Activated T-cell treated with anti-CD3 and anti-CD28 coated beads, Interleukin-2, amount 50 U/mL, for 72 hours (primary cell): ENCODE measurements at places on chromosomes 16 and 17. TPM values are rescaled to one million over a fixed set of nuclear protein-coding genes. Genes with fewer than 3 reads are reported as not detected.
A peak's percentile ranks its signal among the peaks of the same experiment; 100 is the strongest.

TM4SF5 gene
- total RNA-seq, result not detected

TMEM238L gene
- not detected for total RNA-seq

HEATR9 gene
- total RNA-seq, result 1.8 TPM

DNA sequence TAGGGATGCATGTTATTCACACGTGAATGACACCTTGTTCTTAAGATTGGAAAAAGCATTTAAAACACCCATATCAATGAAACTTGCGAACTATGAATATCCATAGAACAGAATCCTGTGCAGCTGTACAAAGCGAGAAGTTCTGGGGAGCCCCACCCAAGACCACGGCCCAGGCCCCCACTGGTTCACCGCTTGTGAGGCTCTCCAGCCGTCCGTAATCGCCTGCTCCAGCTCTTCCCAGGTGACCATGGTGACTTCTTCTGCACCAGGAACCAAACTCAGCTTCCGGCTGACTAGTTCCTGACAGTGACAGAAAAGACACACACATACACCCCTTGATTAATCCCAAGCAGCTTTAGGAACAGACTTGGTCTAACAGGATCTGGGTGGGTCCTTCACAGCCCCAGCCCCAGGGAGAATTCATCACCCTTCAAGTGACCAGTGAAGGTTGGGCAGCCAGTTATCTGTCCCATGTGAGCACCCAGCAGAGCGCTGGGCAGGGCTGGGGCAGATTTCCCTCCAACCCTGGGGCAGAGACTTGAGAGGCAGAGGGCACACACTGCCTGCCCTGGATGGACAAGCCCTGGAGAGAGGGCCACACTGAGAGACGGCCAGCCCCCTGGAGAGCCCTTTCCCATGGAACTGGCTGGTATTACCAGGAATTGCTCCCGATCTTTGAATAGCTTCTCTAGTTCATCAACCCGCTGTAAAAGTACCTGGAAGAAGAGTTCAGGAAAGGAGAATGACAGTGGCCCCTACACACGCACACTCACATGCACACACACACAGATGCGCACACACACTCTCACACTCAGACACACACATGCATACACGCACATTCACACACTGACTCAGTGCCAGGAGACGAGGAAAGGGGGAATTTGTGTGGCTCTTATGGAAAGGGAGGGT is 3.6 kb downstream of the QRICH2 start:
- DNase-seq, result no peak

ARL5C gene
- 0.16 TPM for total RNA-seq

TBX21 gene
- total RNA-seq, result 27.9 TPM

DNA sequence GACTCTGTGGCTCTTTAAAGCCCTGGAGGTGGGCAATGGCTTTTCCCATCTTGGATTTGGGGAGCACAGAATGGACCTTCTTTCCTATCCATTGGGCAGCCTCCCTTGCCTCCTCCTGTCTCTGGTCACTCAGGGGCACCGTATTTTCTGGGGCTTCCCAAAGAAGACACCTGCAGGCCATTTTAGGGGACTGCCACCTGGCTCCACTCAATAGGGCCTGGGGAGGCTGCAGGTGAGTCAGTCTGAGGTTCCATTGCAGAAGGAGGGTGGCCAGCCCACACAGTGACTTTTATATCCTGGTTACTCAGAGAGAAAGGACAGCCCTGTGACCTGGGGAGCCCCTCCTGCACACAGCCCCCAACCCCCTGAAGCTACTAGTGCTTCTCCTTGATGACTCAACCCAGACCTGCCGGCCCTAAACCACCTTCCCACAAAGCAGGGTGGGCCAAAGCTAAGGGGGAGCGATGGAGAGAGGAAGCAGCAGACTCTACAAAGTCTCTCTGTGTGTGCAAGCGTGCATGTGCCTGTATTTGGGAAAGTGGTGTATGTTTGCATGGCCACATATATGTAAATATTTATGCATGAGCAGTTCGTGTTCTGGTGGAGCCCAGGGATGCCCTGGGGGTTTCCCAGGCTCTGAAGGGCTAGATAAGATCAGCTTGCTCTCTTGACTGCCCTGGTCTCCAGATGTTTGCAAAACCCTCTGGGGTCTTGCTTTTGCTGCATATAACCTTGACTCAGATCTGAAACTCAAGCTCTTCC is 5.0 kb downstream of the CX3CL1 start:
- peak; percentile 85 for DNase-seq

DNA sequence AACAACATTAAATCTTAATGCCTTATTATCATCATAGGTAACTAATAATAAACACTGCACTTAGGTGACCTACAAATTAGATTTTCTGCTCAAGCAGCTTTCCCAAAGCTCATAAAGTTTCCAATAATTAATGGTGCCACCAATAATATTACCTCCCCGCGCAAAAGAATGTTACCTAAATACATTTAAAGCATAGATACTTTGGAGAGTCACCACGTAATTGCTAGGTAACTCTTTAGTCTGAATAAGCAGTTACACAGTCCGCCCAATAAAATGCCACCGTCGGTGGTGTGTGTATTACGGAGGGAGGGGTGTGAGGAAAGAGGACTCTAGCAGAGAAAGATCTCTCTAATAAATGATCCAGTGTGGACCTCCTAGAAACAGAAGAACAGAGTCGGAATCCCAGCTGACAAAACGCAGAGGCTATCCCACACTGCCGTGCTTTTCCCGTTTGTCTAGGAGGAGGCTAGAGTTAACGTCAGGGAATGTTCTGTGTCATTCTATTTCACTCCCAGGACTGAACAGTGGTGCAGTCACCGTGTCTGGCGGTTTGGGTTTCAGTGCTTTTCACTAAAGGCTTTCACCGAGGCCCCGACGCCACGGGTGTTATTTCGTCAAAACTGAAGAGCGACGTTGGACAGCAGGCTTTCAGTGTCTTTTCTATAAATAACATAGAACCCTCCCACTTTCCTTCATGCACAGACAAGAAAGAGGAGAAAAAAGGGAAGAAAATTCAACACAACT is 630 bp downstream of the RNFT1 start:
- peak; percentile 56 for DNase-seq

DNA sequence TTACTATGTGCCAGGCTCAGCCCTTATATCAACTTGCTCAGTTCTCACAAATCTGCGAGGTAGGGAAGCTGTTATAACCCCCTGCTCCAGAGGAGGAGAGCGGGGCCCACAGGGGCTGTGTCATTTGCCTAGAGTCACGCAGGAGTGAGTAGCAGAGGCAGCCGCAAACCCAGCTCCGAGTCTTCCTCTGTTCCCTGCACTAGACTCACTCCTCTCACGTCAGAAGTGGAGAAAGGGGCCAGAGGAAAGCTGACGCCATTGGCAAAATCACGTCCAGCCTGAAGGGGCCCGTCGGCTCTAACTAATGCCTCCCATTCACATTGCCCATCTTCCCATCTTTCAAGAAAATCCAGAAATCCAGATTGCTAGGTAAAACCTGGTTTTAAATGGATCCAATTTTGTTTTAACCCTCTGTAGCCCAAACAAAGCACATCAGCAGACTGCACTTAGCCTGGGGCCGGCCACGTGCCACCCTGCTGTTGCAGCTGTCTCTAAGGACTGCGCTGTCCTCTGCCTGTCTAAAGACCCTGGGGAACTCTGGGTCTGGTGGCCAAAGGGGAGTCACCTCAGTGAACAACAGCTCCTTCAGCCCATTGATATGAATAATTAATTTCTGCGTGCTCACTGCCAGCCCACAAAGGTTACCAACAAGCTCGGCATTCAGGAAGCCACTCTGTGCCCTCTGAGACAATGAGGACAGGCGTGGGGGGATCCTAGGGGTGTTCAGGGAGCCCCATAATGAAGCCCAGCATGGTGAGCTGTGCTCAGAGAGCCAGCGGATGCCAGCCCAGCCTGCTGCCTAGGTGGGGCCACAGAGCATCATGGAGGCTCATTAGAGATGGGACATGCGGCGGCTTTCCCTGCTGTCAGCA is 36.7 kb upstream of the ABR start:
- no peak for DNase-seq

GRCh38 chr17:51078009-51078592 is 42.6 kb downstream of the SPAG9 start:
- DNase-seq, result no peak

OR3A1 gene
- total RNA-seq, result 1.8 TPM

- no peak for DNase-seq
Measured at GRCh38 chr16:84049403-84050060, 6.9 kb upstream of the SLC38A8 start.

DNA sequence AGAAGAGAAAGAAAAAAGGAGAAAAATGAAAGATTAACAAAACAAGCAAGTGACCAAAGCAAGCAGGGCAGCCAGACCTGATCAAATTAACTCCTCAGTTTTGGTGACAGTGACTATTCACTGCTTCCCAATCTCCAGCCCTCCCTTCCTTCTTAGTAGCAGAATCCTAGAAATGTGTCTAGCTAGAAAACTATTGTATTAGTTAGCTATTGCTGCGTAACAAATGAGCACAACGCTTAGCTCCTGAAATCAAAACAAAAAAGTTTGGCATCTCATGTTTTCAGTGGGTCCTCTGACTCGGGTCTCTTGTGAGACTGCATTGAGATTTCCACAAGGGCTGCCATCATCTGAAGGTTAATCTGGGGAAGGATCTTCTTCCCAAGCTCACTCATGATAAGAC is 213.9 kb downstream of the PARN start:
- DNase-seq, result no peak

MFAP4 gene
- total RNA-seq, result 0.44 TPM
